ENCODE measurements at places on chromosomes 7 and 10. TPM values are rescaled to one million over a fixed set of nuclear protein-coding genes. Genes with fewer than 3 reads are reported as not detected.

GRCh38 chr7:134234216-134234615 lies 82.5 kb downstream of the SLC35B4 start:
- no peak for DNase-seq

Gene EPDR1
- 38.7 TPM for total RNA-seq

- DNase-seq, result no peak
Measured at GRCh38 chr7:48832303-48832845, 92.0 kb upstream of the CDC14C start.

Gene NUDT13
- 2.4 TPM for total RNA-seq

DNA sequence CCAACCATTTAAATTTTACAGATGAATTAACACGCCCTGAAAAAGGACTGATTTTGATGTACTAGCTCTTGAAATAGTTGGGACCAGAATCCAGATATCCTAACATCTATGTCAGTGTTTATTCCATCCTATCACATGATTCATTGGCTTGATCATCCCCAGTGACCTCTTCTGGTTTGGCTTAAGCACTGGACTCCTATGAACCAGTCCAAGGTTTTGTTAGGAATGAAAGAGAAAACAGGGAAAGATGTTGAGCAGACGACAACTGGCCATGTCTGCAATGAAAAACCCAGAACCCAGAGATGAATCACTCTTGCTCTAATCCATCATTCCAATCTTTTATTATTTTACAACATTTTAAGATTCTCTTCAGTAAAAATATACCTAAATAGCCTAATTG lies 1080.9 kb downstream of the SORCS1 start:
- no peak for DNase-seq

Gene ZP3
- not detected for total RNA-seq

- DNase-seq, result no peak
Measured at GRCh38 chr7:143256932-143257331, 6.3 kb upstream of the GSTK1 start.

DNA sequence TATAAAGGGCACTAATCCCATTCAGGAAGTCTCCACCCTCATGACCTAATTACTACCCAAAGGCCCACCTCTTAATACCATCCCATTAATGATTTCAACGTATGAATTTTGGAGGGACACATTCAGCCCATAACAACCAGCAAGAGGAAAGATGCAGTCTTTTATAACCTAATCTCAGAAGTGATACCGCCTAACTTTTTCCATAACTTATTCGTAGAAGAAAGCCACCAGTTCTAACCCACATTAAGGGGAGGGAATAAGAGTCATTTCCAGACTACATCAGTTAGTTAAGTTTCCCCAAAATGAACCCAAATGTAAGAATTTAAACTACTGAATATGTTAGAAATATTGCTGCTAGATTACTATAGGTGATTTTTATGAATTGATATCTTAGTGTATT lies 32.1 kb upstream of the LHFPL3 start:
- no peak for DNase-seq

DNA sequence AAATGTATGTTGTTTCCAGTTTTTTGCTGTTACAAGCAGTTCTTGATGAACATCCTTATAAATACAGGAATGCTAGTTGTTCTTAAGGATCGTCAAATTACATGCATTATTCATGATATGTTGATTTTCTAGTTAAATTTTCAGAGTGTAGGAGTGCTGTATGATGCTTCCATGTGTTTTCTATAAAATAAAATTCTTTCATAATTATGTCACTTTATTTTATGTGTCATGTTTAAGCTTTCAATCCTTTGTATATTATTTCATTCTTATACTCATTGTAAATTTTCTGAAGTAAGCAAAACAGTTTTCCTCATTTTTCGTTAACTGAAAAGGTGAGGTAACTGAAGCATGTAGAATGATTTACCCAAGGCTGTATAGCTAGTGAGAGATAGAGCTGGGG lies 16.8 kb upstream of the MYPN start:
- no peak for DNase-seq

DNA sequence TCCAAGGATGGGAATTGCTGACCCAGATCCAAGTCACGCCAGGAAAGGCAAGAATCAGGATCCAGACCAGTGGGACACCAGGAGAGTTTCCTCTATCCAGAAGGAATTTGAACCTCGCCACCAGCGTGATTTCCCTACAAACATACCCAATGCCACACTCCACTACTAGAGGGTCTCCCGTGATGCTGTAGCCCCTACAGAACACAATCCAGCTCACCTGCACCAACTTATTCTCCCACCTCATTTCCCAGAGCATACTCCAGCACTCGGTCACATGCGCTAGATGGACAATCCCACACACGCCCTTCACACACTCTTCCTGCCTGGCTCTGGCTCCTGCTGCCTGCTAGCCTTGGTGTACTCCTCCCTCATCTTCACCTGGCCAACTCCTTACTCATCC lies 142.1 kb upstream of the PDE1C start:
- DNase-seq, result peak; percentile 29

Gene FGFR2
- 0.19 TPM for total RNA-seq

DNA sequence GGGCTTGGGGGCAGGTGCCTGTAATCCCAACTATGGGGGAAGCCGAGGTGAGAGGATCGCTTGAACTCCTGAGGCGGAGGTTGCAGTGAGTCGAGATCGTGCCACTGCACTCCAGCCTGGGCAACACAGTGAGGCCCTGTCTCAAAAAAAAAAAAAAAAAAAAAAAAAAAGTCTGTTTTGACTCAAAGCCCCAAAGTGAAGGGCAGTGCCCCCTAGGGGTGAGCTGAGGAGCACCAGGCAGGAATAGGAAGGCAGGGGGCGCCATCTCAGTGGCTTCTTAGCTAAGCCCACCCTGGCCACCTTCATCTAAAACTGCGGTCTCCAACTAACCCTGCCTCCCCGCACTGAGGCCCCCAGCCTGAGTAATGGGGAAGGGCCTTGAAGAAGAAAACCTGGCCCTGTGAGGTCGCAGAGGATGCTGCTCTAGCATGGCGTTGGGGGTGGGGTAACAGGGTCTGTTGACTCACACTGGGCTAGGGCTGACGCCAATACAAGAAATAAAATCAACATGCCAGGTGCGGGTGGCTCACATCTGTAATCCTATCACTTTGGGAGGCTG lies 9.8 kb downstream of the PODXL start:
- DNase-seq, result peak; percentile 70

DNA sequence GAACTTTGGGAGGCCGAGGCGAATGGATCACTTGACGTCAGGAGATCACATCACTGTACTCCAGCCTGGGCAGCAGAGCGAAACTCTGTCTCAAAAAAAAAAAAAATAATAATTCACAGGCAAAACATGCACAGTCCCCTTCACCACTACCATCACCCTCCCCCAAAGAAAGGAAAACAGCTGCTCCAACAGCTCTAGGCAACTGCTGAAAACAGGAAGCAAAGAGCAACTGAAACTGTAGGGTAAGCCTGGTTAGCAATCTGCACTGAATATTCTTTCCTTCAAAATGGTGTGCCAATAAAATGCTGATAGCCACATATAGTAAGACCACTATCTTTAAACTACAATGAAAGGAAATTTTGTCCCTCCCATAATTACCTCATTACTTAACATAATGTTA lies 11.8 kb downstream of the NT5C2 start:
- no peak for DNase-seq

DNA sequence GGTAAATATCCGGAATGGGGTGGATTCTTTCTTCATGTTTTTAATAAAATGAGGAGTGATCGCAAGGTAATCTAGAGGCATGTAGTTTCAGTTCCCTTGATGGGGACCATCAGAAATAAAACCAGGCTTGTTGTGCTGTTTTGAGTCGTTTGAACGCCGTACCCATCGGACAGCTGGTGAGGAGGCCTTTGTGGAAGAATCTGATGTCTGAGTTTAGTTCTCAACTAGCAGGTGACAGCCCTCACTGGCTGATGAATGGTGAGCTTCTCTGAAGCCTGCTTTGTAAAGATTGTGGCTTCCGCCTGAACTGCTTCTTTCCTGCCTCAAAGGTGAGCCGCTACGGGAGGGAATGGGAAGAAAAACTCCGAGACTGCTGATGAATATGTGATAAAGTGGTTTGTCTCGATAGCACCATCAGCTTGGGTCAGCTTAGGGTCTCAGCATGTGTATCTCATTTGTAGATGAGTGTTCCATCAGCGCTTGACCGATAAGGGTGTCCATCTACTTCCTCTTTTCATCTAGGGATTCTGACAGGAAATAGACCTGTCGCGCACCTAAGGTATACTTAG lies 977 bp downstream of the TMEM248 start:
- no peak for DNase-seq

DNA sequence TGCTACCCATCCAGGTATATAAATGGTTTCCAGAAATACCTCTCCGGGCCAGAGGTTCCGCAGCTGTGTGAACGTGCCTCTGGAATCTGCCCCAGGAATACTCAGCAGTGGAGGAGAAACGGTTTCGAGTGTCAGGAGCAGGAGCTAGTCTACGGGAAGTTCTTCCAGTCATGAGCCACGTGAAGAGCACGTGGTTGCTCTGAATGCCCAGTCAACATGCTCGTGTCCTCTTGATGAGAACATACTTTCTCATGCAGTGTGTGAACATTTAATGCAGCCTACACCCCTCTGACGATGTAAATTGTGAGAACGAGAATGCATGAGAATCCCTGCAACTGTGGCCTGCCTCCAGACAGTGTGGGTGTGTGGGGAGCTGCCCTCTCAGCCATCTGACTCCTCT lies 277.0 kb upstream of the SHH start:
- peak; percentile 47 for DNase-seq

DNA sequence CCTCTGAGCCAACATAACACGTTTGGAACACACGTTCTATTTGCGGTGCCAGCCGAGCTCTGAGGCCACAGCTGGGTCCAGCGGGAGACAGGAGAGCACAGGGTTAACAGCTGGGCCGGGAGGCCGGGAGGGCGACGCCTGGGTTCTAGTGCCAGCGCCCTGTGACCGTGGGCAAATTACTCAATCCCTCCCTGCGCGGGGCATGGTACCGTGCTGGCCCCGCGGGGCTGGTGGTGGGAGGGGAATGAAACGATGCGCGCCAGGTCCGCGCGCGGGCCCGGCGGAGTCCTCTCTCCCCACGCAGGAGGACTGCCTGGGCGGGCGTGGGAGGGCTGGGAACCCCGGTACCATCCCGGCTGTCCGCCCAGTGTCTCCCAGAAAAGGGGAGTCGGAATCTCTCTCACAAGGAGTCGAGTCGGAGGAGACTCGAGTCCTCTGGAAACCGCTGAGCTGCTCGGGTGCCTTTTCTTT lies 30.4 kb downstream of the LEP start:
- DNase-seq, result no peak

Gene ITIH5
- 8.4 TPM for total RNA-seq

Gene RET
- total RNA-seq, result 0.94 TPM

GRCh38 chr7:83267141-83267631 lies 104.5 kb upstream of the PCLO start:
- DNase-seq, result no peak

- no peak for DNase-seq
Measured at GRCh38 chr10:46999217-46999616, 88.0 kb downstream of the PTPN20 start.

- no peak for DNase-seq
Measured at GRCh38 chr7:77425101-77426051, 9.2 kb upstream of the GSAP start.

DNA sequence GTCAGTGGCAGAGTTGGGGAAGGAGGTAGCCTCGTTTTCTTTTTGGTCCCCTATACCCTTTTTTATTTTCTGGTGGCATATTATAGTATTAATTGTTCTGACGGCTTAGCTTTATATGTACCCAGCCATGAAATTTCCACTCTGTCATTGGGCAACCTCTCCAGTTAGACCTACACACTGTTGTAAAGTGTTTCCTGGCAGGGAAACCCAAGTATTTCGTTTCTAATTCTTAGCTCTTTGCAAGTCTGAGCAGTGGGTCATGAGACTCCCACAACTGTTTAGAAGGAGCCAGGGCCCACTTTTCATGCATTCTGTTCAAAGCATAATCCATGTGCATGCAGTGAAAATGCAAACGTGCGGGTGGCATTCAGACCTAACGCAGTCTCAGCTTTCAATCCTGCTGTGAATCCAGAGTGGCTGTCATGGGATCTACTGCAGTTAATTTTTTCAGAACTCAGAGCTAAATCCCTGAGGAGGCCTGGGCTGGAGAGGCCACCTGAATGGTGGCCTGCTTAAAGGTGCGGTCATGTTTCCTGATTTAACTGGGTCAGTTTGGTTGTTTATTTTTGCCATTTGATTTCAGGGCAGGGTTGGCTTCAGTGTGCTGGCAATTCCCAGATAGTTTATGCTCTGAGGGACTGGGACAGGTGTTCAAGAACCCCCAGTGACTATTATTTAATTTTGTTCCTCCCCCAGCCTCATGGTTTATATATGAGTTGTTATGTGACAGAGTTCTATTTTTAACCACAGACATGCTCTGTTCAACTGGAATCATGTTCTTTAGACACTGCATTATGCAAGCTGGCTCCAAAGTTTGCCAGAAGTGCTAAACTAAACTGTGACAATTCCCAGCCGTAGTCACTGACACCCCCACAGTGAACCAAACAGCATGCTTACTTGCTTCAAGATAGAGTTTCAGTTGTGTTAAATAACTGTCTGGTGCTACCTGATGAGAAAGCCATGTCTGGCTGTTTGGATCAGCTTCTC lies 27.4 kb upstream of the SYPL1 start:
- no peak for DNase-seq

DNA sequence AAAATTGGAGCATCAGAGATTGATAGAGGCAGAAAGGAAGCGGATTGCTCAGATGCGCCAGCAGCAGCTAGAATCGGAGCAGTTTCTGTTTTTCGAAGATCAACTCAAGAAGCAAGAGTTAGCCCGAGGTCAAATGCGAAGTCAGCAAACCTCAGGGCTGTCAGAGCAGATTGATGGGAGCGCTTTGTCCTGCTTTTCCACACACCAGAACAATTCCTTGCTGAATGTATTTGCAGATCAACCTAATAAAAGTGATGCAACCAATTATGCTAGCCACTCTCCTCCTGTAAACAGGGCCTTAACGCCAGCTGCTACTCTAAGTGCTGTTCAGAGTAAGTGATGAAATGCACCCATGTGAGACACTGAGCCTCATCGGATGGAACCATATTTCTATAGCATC lies 33.1 kb downstream of the STAMBPL1 start:
- DNase-seq, result no peak

- DNase-seq, result no peak
Measured at GRCh38 chr7:25361863-25362262, 133.6 kb upstream of the NPVF start.

DNA sequence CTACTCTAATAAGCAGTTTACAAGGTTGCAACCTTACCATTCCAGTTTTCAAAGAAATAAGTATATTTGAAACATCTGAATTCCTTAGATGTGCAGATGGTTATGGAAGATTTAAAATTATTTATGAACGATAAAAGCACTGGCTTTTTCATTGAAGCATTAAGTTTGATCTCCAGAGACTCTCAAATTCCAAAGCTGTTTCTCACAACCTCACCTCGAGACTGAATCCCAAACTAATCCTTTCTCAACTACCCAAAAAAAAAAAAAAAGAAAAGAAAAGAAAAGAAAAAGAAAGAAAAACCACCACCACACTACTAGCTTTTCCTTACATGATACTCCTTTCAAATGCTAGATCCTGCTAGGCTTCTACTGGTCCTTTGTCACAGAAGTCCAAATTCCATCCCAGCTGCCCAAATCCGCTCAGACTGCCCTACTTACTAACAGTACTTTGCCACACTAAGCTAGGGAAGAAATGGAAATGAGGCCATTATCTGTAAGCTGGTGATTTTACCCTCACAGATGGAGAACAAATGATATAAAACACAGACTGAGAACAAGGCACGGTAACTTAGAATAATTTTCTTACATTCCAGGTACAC lies 100.6 kb upstream of the CDK1 start:
- DNase-seq, result no peak

All from cardiac septum (tissue), 1 donor.